Hepatic stellate cell (primary cell): ENCODE measurements at places on chromosomes 6 and 20.

GRCh38 chr20:4959592-4959991 lies 41.7 kb downstream of the SLC23A2 start:
- DNase-seq, result no peak

- DNase-seq, result peak; percentile 24
These were observed 429 bp downstream of the AMD1 start for GRCh38 chr6:110874880-110875547.

- peak; percentile 18 for DNase-seq
These were observed 69.5 kb downstream of the CSE1L start for GRCh38 chr20:49115564-49115963.

DNA sequence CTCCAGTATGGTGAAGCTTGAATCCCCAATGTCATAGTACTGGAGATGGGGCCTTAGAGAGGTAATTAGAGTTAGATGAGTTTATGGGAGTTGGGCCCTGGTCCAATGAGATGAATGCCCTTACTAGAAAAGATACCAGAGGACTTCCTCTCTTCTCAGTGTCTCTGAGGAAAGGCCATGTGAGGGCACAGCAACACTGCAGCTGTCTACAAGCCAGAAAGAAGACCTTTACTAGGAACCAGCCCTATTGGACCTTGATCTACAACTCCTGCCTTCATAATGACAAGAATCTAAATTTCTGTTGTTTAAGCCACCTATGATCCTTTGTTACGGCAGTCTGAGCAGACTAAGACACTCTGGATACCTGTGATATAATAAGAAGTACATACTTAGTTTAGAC lies 31.4 kb upstream of the AKAP7 start:
- no peak for DNase-seq

DNA sequence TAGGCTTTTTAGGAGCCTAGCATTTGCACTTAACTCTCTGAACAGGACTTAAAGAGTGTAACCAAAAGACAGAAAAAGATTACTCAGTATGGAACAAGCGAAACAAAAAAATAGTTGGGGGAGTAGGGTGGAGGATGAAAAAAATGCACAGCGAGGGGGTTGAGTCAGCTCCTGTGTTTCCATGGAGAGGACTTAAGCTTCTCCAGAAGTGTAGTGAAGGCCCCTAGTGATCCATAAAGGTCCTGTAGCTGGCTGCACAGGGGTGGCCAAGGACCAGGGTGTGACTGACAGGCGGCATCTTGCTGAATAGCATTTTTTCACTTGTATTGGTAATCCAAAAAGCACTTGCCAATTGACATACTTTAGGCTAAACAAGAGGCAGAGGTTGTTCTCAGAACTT lies 533.9 kb downstream of the RFPL4B start:
- DNase-seq, result peak; percentile 36
